ENCODE measurements at places on chromosomes 16 and 17. TPM values are rescaled to one million over a fixed set of nuclear protein-coding genes. Genes with fewer than 3 reads are reported as not detected.

GPR139 gene
- total RNA-seq, result not detected

OMG gene
- total RNA-seq, result 0.25 TPM

YWHAE gene
- 569 TPM for total RNA-seq

SLC46A1 gene
- total RNA-seq, result 6.0 TPM

NECAB2 gene
- total RNA-seq, result 0.69 TPM

TEDC2 gene
- 1.3 TPM for total RNA-seq

- no peak for DNase-seq
Measured at GRCh38 chr17:43328650-43329049, 70.1 kb upstream of the ARL4D start.

- DNase-seq, result no peak
Measured at GRCh38 chr16:51267681-51268080, 116.6 kb upstream of the SALL1 start.

- DNase-seq, result no peak
Measured at GRCh38 chr17:80471922-80472321, 4.5 kb downstream of the NPTX1 start.

DNA sequence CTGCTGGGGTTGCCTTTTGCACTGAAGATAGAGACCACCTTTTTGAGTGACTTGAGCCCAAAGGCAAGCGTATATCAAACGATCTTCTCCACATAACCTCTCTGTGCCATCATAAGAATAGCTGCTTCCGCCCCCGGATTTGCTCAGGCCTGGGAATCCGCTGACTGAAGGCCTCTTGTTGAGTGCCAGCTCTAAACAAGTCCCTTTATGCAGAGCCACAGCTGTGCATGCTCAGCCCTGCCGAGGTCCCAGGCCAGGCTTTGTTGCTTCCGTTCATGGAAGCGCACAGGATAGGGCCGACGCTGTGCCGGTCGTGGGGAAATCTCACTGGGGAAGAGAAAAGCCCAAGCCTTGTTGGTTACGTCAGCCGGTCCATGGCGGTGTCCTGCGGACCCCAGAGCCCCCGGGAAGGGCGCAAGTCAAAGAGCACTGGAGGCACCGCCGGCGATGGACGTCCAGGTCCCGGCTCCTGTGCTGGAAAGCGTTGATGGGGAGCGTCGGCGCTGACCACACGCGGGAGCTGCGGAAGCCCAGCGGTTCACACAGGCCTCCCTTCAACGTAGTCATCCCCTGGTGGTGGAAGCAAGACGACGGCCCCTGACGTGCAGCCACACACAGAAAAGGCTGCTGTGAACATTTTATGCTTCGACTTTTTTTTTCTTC lies 23.5 kb upstream of the RPL13 start:
- no peak for DNase-seq

DNA sequence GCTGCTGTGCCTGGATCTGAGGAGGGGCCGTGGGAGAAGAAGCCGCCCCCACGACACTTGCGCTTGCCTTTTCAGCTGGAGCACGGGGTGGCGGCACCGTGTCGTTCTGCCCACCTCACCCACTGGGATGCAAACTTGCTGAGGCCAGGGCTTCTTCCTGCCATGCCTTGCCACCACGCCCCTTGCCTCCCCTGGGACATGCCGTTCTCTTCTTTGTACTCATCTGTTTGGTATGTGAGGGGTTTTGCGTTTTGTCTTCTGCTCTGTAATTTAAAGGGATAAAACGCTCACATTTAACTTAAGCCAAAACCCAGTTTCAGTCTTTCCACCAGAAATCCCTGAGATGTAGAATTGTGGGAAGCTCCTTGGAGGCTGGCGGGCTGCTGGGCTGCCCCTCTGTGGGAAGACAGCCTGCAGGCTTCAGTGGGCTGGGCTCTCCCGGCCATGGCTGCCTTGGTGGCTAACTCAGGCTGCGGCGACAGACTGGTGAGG lies 180.2 kb downstream of the RPTOR start:
- no peak for DNase-seq

DNA sequence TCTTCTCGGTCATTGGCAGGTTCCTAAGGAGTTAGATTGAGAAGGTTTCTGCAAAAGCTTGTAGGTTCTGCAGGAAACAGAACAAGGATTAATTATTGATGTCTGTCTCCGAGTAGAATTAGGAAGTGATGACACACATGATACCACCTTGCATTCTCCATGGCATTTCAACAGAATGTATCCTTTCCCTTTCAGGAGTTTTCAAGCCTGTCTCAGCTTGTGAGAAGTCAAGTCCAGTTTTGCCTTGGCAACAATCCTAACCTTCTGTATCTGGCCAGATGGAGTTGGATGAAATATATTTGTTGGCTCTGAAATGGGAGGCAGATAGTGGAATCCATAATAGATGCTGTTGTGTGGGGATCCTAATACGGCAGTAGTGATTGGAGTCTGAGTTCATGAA lies 235.5 kb downstream of the SHISA9 start:
- no peak for DNase-seq

DNA sequence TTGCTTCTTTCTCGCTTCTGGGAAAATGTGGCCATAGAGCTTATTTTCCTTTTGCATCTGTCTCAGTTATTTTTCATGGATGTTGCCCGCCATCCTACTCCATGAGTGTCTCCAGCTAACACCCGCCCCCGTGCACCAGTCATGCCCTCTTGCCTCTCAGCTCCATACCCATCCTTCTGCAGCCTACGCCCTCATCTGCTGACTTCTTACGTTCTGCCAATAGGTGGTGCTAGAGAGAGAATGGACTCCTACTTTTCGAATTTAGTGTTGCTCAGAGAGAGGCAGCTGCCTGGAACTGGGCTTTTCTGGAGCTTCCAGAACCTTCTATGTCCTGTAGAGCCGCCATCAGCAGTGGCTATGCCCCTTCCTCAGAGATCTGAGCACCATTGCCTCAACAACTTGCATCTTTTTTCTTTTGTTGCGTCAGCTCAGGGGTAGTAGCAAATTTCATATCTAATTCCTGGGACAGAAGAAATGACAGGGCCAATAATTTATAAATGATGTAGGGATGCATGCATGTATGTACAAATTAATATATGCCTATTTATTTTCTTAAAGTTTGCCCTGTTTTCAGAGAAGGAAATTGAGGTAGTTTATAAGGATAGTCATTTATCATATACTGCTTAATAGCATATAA lies 119.7 kb upstream of the MYOCD start:
- no peak for DNase-seq

GRCh38 chr16:53566552-53567245 lies 63.7 kb upstream of the AKTIP start:
- no peak for DNase-seq

- DNase-seq, result no peak
Measured at GRCh38 chr17:79038545-79039135, 14.7 kb downstream of the C1QTNF1 start.

GRCh38 chr16:85337910-85338637 lies 225.8 kb upstream of the CIBAR2 start:
- no peak for DNase-seq

GRCh38 chr17:75778861-75779249 lies 5.8 kb upstream of the UNK start:
- DNase-seq, result no peak

- no peak for DNase-seq
Measured at GRCh38 chr16:555528-556473, 4.4 kb upstream of the PRR35 start.

DNA sequence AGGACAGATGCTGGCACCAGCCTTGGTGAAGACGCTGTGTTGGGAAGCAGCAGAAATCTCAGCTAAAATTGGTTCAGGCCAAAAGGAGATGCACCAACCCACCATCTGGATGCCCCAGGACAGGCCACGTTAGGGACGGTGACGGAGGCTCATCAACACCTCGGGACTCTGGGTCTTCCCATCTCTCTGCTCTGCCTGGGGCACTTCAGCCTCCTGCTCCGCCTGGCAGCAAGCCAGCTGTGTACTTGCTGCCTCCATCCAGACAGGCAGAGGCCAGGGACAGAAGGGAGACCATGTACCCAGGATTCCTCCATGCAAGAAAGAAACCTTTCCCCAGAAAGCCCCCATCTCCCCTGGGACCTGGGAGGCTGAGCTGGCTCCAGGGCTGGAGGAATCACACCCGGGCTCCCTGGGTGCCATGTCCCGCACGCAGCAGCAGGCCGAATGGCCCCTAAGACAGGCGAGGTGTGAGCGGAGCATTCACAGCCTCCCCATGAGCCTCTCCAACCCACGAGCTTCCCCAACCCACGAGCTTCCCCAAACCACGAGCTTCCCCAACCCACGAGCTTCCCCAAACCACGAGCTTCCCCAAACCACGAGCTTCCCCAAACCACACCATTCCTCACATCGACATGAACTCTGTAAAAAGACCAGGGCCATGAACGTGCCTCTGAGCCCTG lies 274.5 kb downstream of the C16orf95 start:
- no peak for DNase-seq

- no peak for DNase-seq
Measured at GRCh38 chr17:13671341-13671740, 69.6 kb upstream of the HS3ST3A1 start.

- no peak for DNase-seq
Measured at GRCh38 chr16:1773703-1774447, 941 bp upstream of the MRPS34 start.

- DNase-seq, result peak; percentile 84
Measured at GRCh38 chr16:46757339-46758050, 9.4 kb upstream of the MYLK3 start.

Data from left ventricle myocardium inferior (tissue), 1 donor.